NCI-H1694 (cell line): ENCODE measurements at places on chromosomes 11 and 22.

- no peak for DNase-seq
Observed at GRCh38 chr11:134785660-134786284, 373.7 kb upstream of the B3GAT1 start.

DNA sequence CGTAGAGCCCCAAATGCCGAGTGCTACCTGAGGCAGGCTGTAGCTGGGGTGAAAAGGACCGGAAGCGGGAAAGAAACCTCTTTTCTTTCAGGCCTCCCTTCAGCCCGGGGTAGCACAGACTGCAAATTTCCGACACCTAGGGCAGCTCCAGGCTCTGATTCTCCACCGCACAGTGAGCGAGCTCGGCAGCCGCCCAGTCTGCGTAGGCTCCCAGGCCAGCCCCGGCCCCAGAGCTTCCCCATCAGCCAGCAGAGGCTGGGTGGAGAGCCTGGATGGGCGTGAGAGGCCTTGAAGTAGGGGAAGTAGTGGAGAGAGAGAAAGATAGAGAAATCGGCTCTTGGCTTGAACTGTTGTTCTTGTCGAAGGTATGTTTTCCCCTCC, 9.3 kb upstream of the PAX6 start:
- DNase-seq: no peak

DNA sequence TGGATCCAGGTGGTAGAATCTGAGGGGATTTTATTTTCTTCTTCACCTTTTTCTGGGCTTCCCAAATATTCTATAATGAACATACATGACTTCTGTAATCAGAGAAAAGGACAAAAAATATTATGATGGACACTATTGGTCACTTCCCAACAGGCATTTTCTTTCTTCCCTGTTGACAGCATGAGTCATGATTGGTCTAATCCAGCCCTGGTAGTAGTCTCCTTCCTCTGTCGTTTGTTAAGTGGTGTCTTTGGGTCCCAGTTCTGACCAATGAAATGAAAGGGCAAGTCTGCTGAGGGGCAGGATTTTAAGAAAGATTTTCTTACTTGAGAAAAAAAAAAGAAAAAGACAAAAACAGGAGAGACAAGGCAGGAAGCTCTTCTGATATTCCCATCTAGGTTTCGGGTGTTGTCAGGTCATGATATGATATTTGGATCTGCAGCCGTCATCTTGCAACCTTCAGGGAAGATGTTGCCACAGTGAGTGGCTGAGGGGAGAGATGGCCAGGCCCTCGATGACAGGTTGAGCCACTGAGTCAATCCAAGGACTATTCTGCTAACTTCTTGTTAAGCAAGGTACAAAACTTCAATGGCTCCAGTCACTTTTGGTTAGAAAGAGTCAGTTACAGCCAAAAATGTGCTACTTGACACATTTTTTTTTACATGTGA, 23.3 kb upstream of the PLEKHB1 start:
- DNase-seq: no peak

- DNase-seq: no peak
Observed at GRCh38 chr11:35681163-35681767, 18.7 kb downstream of the TRIM44 start.

DNA sequence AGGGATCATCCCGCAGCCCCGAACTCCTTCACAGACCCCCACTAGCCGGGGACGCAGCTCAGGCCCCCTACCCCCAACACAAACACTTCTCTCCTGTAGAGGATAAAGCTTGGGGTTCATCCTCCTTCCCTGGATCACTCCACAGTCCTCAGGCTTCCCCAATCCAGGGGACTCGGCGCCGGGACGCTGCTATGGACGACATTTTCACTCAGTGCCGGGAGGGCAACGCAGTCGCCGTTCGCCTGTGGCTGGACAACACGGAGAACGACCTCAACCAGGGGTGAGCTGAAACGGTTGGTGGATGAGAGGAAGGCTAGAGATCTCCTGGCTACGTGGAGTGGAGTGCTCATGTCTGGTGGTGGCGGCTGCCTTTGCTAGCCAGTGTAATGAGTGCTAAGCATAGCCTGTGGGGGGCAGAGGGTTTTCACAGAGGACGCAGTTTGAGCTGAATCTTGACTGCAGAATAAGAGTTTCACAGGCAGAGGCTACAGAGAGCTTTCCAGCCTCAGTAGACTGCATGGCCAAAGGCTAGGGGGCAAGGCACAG, 580 bp downstream of the ILK start:
- no peak for DNase-seq

DNA sequence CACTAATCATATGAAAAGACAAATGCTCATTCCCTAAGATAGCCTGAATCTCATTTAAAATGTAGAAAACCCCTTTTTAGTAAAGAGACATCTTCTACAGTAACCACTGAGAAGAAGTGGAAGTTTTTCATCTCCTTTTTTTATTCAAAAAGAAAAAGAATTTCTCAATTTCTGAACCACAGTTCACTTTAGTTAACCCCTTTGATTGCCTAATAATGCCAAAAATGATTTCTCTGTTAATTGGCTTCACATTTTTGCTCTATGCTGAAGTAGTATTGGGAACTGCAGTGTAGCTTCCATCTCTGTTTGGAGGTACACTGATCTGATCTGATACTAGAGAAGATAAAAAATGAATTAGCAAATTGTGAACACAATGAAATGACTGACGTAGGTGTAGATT, 58.3 kb downstream of the CD44 start:
- DNase-seq: no peak

DNA sequence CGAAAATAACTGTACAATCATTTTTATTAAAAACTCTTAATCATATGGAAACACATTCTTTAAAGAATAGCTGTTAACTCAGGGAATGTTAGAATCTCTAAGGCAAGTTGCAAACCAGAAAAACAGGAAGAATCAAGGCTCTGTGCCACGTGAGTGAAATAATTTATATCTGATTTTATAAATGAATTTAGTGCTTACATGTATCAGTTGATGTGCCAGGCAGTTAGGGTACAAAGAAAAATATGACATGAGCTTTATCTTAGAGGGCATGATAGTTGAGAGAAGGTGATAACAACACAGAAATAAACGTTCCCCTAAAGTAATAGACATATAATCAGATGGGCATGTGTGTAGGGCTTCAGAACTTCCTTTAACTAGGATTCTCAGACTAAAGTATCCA, 734.5 kb upstream of the CCDC179 start:
- no peak for DNase-seq

DNA sequence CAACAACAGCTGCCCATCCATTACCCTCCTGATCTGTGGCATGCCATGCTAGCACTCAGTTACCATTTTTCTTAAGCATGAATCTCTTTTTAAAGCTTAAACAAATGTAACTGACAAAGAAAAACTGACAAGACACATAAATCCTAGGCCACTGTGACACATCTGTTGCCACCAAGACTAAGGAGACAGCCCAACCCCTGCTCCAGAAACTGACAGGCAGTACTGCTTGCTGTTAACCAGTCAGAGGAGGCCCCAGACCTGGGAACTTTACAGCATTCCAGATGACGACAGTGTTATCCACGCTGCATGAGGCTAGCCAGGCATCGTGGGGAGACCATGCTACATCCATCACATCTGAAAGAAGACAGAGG, 33.8 kb downstream of the HIRA start:
- no peak for DNase-seq

GRCh38 chr11:84930863-84931262, 696.3 kb downstream of the DLG2 start:
- DNase-seq: no peak

- DNase-seq: no peak
Observed at GRCh38 chr22:49170053-49170452, 657.6 kb downstream of the BRD1 start.

GRCh38 chr11:8045839-8046238, 35.2 kb upstream of the TUB start:
- DNase-seq: no peak

GRCh38 chr11:35183326-35183925, 44.5 kb downstream of the CD44 start:
- no peak for DNase-seq

GRCh38 chr11:46519351-46519750, 74.5 kb downstream of the AMBRA1 start:
- DNase-seq: no peak

DNA sequence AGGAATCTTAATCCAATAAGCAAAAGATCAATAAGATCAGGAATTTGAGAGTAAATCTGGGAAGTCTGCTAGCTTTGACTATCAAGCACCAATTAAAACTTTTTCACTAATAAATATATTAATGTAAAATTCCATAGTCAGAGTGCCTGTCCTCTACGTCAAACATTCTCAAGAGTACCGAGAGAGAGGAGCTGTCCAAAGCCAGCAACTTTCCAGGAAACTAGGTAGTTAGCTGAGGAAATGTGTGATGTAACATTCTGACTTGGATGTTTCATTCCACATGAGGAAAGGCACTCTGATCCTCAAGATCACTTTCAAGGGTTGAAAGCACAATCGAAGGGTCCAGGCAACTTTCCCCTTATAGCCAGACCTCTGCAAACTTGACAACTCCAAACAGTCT, 113.2 kb downstream of the STK33 start:
- DNase-seq: no peak

GRCh38 chr11:43504316-43504950, 145.7 kb downstream of the TTC17 start:
- DNase-seq: no peak

GRCh38 chr22:45553351-45554039, 50.8 kb downstream of the FBLN1 start:
- peak; percentile 83 for DNase-seq

DNA sequence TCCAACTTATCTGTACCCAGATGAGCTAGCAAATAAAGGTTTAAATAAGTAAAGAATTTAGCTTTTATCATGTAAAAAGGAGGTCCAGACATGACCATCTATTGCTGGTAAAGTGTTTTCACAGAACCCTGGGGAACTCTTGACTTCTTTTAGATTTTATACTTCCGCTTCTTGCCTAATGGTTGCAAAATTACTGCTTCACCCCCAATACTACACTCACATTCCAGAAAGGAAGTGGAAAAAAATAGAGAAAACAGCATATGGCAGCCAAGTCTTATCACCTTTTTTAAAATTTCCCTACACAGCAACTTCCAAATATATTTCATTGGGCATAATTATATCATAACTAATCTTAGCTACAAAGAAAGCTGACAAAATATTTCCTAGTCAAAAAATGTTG, 12.1 kb downstream of the BBOX1 start:
- no peak for DNase-seq

DNA sequence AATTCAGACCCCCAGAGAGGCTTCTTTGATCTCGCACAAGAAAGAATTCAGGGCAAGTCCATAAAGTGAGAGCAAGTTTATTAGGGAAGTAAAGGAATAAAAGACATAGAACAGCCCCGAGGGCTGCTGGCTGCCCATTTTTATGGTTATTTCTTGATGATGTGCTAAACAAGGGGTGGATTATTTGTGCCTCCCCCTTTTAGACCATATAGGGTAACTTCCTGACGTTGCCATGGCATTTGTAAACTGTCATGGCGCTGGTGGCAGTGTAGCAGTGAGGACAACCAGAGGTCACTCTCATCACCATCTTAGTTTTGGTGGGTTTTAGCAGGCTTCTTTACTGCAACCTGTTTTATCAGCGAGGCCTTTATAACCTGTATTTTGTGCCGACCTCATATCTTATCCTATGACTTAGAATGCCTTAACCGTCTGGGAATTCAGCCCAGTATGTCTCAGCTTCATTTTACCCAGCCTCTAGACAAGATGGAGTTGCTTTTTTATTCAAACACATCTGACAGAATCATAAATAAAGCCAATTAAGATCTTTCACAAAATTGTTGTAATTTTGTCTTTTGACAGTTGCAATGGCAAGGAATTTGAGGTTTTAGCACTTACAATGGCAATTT, 7.6 kb downstream of the DDIAS start:
- no peak for DNase-seq

- DNase-seq: no peak
Observed at GRCh38 chr22:47040486-47041270, 278.2 kb downstream of the TBC1D22A start.

GRCh38 chr11:106418791-106419190, 341.3 kb downstream of the AASDHPPT start:
- no peak for DNase-seq

- no peak for DNase-seq
Observed at GRCh38 chr22:37043828-37044538, 7.6 kb upstream of the KCTD17 start.

GRCh38 chr11:125301346-125301745, 136.8 kb downstream of the PKNOX2 start:
- no peak for DNase-seq

DNA sequence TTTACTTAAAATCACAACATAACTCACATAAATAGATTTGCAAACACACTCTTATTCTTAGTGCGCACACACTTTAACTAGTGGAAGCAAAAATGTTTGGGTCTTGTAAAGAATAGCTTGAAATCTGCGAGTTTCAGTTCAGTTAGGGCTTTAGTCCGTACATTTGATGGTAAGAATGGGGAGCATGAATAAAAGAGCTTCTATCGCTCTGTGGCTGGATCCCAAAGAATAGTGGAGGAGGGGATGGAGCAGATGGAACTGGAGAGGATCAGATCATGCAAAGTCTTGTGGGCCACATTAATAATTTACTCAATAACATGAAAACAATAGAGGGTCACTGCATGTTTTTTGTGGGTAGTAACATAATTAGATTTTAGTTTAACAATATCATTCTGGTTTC, 44.3 kb downstream of the DNHD1 start:
- DNase-seq: no peak

DNA sequence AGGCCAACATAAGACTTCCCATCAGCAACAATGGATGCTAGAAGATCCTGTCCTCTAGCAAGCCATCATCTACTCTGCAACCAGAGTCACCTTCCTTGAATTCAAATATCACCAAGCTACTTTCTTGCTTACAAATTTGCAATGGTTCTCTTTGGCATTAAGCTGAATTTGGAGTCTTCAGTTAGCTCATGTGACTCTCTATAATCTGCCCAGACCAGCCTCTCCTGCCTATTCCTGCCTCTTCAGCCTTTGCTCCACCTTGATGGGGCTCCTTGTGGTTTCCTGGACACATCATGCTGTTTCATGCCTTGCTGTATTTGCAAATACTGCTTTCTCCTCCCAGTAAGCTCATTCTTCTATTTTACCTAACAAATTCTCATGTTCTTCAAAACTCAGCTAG, 82.3 kb downstream of the RASSF10 start:
- no peak for DNase-seq

- no peak for DNase-seq
Observed at GRCh38 chr11:59463190-59463641, 6.5 kb downstream of the OR4D6 start.
